ENCODE measurements at places on chromosomes 5 and 9.

- no peak for DNase-seq
Observed at GRCh38 chr9:120264528-120264927, 315.4 kb downstream of the CDK5RAP2 start.

GRCh38 chr9:18490641-18491370, 16.9 kb downstream of the ADAMTSL1 start:
- DNase-seq, result no peak

- no peak for DNase-seq
Observed at GRCh38 chr9:131594906-131595665, 49.8 kb downstream of the PRRT1B start.

DNA sequence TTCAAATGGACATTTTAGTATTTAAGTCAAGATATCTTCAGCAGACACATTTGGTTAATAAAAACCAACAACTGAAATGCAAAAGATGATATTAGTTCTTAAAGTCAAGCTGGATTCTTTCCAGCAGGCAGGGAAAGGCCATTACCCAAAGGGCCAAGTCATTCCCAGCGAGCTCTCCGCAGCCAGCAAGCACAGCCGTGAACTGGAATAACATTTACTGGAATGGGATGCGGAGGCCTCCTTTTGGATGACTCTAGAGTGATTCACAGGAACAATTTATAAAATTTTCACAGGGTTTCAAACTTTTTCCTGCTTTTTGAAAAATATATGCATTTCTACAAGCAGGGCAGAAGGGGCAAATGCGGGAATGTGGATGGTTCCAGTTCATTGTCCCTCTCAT, 76.6 kb upstream of the DAB2 start:
- peak; percentile 48 for DNase-seq

GRCh38 chr9:76302947-76303550, 91.2 kb downstream of the RFK start:
- no peak for DNase-seq

GRCh38 chr5:57692582-57693487, 210.2 kb upstream of the ACTBL2 start:
- peak; percentile 50 for DNase-seq

DNA sequence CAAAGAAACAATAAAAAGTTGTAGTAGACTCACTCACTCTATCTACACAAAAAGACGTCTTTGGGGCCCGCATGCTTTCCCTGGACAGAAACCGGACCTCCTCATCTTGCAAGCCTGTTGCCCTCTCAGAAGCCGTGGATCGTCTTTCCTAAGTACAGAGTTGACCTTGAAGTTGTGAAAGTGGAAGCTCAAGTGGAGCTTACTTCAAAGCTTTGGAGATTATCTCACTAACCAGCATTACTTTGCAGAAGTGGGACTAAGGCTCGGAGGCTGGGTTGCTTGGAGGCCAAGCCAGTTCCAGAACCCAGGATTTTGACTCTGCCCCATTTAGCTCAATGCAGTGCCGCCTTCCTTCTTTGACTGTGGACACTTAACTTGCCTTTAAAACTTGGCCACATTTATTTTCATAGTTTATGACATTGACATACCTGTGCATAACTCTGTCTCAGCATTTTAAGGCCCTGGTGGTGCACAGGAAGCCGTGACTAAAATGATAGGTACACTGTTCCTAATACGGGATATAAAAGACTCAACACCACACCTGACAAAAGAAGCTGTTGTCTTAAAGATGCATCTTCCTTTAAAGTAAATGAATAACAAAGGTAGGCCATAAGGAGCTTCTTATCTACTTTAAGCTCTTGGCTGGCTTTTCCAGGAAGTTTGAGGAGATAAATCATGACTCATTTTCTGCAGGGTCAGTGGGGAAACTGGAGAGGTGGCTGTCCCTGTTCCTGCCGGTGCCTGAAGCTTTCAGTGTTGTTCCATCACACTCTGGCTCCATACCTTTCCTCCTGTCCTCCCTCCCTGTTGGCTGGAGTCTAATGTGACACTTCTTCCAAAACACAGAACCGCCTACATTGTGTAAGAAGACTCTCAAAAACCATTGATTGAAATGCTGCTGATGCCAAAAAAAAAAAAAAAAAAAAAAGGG, 10.7 kb downstream of the SLC25A25 start:
- DNase-seq, result no peak

DNA sequence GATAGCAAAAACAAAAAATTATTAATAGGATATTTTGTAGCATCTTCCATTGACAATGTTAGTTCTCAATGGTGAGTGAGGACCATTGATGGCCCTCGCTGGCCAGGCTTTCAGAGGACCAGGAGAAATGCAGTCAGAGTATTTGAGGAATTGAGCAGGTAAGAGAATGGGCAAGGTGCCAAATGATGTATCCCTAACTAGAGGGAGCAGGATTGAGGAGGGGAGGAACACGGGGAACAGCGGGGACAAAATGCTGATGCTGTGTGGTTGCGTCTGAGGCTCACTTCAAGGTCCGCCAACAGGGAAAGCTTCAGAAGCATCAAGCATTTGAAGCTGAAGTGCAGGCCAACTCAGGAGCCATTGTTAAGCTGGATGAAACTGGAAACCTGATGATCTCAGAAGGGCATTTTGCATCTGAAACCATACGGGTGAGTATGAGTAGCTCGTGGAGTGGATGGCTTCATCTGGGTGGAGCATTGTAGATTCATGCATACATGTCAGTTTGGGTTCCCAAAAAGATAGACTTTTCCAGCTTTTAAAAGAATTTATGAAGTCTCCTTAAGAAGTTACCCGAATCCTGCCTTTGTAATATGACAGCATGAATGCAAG, 16.2 kb downstream of the SPTAN1 start:
- DNase-seq, result no peak

DNA sequence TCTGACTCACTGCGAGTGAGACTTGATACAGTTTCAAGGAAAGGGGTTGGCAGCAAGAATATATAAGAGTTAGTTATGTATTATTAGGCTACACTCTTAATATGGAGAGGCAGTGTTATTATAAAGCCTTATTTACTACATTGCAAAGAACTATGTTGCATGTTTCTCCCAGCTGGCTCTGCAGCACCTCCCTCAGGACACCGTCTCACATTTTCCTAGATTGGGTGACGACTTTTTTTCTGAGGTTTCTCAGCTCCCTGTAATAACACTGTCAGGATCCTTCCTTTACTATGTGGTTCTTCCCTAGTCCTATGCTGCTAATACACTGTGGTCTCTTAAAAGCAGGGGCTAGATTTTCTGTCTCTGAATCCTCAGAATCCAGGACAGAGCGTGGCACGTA, 153.7 kb downstream of the INSYN2B start:
- DNase-seq, result no peak

DNA sequence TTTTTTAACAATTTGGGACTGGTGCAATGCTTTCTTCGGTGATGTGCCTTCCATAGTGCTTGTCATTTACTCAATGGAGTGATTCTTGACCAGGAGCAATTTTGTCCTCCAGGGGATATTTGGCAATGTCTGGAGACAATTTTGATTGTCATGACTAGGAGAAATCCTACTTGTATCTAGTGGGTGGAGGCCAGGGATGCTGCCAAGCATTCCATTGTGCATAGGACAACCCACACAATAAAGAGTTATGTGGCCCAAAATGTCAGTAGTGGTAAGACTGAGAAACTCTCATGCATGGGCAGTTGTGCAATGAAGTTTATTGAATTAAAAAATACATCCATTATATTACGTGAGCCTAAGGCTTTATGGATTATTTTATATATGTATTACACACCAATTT, 70.5 kb downstream of the FOCAD start:
- no peak for DNase-seq

DNA sequence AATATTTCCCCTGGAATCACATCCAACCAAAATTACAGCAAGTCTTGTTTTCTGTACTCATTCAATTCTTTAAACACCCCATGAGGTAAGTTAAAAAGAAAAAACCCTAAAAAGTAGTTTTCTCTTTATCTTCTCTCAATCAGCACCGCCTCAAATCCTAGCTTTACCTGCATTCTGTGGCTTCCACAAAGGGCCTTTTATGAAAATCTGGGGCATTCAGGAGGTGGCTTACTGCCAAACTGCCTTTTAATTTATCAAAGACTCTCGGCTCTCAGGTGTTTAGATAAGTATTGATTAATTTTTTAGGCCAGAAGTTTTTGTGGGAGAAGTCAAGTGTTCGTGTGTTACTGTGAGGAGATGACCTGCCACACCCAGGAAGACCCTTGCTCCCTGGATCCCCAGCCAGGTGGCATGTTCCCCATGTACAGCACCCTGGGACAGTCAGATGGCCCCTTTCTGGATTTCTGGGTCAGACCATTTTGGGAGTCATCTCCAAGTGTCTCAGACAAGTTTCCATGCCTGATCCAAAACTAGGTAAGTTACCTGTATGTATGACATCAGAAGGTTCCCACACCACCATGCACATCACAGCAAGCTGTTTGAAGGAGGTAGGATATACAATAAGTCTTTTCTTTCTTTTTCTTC, 6.2 kb upstream of the TMEM171 start:
- DNase-seq, result no peak

DNA sequence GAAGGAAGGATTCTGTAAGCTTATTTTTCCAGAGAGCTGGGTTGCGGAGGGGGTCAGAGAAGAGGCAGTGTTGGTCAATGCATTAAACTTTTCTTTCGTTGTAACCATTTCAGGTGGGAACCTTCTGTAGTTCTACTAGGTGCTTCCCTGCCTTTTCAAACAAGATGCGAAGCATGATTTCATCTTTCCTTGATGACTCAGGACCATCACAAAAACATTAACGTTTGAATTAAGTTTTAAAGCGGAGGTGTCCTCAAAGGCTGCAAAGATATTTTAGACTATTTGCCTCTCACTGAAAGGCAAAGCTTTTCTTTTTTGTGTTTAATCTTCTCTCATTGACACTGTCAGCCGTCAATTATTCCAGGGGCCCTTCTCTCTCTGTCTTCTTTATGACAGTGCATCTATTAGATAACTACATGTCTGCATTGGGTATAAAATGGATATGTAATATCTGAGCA, 26.3 kb upstream of the FAT2 start:
- no peak for DNase-seq

DNA sequence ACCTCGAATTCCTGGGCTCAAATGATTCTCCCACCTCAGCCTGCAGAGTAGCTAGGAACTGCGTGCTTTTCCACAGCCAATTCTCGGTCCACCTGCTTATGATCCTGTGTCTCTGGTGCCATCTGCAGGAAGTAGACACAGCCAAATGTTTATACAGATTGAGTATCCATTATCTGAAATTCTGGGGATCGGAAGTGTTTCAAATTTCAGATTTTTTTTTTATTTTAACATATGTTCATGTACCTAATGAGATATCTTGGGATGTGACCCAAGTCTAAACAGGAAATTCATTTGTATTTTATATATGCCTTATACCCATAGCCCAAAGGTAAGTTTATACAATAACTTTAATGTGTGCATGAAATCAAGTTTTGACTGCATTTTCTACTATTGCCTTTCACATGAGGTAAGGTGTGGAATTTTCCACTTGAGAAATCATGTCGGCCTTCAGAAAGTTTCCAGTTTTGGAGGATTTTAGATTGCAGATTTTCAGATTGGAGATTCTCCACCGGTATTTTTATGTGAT, 89.5 kb downstream of the ESM1 start:
- DNase-seq, result no peak

- no peak for DNase-seq
Observed at GRCh38 chr9:81146241-81146640, 543.1 kb downstream of the TLE1 start.

DNA sequence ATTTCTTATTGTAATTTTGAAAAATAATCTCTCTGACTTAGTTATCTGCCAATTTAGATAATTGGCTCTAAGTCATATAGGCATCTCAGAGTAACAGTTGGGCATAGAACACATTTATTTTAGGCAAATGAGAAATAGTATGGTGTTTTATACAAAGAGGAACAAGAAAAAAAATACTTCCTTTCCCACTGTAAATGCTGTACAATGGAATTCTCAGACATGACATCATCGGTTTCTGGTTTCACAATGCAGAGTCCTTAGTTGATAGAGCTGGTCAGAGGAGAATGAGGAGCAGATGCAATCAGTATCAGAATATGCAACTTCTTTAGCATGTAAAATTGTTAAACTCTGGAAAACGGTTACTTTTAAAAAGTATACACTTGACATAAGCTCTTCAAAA, 49.4 kb downstream of the PLK2 start:
- DNase-seq, result no peak

GRCh38 chr5:114360357-114360756, 1.5 kb upstream of the KCNN2 start:
- no peak for DNase-seq

DNA sequence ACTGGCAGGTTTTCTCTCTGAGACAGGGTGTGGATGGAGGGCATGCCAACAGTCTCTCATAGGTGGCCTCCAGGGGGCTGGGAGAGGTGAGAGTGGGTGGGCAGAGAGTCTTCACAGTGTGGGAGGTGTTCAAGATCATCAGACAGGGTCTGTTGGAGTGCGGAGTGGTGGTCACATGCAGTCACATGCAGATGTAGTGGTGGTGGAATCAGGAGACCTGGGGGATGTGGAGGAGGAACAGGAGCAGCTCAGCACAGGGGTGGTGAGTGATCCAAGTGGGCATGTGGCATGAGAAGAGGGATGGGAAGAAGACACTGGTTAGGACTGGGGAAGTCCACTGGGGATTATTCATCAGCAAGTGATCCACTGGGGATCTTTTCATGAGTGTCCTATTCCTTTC, 5.8 kb downstream of the GM2A start:
- DNase-seq, result no peak

GRCh38 chr9:71079451-71079850, 42.0 kb downstream of the TRPM3 start:
- DNase-seq, result no peak

- DNase-seq, result no peak
Observed at GRCh38 chr5:16411235-16411634, 54.4 kb downstream of the ZNF622 start.

DNA sequence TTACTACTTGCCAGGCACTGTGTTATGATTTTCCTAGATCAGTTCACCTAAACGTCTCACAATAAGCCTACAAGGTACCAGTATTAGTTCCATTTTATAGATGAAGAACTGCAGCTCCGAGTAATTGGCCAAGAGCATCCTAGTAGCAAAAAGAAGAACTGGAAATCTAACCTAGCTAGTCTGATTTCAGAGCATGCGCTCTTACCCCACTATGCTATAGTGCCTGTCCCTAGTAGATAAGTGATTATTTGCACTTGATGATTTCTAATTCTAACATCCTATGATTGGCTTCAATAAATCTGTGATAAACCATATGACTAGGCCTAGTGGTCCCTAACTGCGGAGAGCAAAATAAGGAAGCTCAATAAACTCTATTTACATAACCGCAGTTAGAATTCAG, 7.1 kb upstream of the PLAC8L1 start:
- no peak for DNase-seq

- DNase-seq, result no peak
Observed at GRCh38 chr9:1939466-1939865, 75.7 kb upstream of the SMARCA2 start.

GRCh38 chr5:148808864-148809642, 17.4 kb upstream of the ADRB2 start:
- DNase-seq, result no peak

- DNase-seq, result no peak
Observed at GRCh38 chr5:123125962-123126732, 37.1 kb downstream of the PRDM6 start.

DNA sequence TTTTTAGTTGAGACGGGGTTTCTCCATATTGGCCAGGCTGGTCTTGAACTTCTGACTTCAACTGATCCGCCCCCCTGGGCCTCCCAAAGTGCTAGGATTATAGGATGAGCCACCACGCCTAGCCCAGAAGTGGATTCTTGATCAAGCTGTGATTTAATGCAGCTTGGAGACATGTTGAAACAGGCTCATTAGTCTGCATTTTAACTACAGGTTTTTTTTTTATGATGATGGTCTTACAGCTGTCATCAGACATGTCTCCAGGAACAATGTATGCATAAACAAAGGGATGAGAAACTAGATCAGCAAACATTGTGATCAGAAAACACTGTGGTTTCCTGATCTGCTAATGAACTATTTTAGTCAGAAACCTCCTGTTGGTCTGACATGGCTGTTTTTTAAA, 30.0 kb upstream of the PLPP1 start:
- DNase-seq, result no peak
